Temporal lobe (tissue), 4 donors: ENCODE measurements at places on chromosomes 2 and 18. TPM values are rescaled to one million over a fixed set of nuclear protein-coding genes. Genes with fewer than 3 reads are reported as not detected.

CFC1 gene
- 0.49 TPM for total RNA-seq

TAF4B gene
- 1.5 TPM for total RNA-seq

ALPP gene
- not detected for total RNA-seq

TBR1 gene
- 95.6 TPM for total RNA-seq

GALR1 gene
- under 0.01 TPM for total RNA-seq

KIF1A gene
- total RNA-seq: 181 TPM

SNED1 gene
- 3.2 TPM for total RNA-seq
